NCI-H1436 (cell line): ENCODE measurements at places on chromosomes 13 and 19.

DNA sequence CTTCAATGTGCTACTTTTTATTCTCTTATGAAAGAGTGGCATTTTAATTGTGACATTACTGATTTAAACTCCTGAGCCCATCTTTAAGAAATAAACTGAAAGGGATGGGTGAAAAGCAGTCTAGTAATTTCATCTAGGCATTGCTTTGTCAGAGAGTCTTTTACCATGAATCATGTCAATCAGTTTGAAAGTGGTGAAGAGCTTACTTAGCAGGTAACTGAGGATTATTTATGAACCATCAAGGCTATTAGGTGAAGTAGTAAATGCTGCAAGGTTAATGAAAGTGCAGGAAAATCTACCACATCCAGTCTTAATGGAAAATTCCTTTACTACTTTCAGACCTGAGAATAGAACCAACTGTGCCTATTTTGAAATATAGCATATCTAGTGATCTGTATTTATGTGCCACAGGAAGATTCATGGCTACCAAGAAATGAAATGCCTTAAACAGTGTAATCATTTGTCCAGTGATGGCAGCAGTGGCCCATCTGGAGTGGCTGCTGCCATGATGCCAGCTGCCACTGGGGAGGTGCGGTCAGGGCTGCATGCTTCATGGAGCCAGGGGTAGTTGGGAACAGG, 368.9 kb downstream of the SLITRK6 start:
- DNase-seq, result no peak

GRCh38 chr13:50801087-50801931, 42.2 kb downstream of the DLEU7 start:
- peak; percentile 53 for DNase-seq

DNA sequence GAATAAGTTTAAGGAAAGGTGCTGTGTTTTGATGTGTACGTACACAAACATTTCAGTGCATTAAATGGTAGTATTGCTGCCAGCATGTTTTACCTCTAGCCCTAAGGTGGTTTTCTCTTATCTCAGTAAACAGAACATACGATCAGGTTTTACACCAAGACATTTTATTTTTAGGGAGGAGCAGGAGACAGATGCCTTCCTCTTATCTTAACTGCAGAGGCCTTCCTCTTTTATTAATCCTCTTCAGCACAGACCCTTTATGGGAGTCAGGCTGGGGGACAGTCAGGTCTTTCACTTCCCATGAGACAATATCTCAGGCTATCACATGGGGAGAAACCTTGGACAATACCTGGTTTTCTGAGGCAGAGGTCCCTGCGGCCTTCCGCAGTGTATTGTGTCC, 14.9 kb upstream of the ZNF611 start:
- no peak for DNase-seq

DNA sequence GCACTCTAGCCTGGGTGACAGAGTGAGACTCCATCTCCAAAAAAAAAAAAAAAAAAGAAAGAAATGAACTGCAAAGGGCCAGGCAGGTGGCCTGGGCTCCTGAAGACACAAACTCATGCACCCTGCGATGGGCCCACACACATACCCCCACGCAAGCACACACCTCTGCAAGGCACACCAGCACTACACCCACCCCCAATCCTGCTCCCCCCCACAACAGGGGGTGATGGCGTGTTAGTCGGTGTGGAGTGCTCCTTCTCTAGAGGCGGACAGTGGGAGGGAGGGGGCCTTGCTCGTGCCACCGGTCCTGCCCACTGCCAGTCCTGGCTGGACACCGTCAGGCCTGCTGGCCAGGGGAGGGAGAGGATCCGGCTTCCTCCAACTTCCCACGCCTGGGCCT, 1.6 kb upstream of the SLC8A2 start:
- no peak for DNase-seq
